Myocyte (in vitro differentiated cells): ENCODE measurements at places on chromosomes 2 and 18.

DNA sequence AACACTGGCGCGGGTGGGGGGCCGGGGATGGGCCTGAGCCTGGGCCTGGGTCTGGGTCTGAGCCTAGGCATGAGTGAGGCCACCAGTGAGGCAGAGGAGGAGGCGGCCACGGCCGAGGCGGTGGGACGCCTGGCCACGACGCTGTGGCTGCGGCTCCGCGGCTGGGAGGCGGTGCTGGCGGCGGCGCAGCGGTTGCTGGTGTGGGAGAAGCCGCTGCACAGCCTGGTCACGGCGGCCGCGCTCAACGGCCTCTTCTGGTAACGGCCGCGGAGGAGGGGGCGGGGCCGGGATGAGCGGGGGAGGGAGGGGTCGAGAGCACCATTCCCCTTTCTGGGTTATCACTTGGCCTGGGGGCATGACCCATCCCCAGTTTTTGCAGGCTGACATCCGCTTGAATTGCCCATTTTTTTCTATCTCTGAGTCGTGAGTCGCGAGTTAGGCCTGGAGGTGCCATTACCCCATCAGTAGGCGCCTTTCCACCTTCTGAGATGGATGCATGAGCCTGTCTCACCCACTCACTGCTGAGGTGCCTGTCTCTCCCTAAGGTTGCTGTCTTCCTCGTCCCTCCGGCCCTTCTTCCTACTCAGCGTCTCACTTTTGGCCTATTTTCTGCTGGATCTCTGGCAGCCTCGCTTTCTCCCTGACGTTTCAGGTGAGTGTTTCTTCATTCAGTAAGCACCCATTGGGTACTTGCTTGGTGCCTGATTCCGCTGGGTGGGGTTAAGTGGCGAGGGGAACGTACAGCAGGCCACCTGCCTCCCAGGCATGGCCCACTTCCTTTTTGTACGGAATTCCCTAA is 501 bp downstream of the RETREG2 start:
- peak; percentile 39 for DNase-seq

DNA sequence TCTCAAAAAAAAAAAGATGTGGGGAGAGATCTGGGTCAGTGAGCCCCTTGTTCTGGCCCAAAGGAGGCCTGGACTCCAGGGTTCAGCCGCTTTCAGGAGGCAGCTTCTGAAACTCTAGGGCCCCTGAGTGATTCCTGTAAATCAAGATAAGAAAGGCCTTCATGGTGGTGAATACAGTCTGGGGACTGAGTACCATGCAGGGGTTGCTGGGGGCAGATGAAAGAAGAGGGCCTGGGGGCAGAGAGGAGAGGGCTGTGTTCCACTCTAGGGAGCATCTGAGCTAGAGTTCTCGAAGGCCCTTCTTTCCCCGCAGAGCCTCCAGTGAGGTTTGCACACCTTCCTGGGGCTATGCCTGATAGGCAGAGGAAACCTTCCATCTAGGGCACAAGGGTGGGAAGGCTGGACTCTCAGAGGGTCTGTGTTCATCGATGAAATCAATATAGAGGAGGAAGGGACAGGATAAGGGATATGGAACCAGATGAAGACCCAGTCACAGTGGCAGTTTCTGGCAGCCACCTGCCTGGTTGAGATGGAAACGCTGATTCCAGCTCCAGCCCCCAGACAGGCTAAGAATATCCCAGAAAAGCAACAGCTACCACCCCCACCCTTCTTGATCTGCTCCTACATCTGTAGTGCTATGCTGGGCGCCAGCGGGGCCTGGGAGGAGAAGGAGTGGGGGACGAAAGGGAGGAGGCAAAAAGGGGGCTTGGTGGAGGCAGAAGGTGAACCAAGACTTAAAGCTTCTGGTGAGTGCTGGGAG is 4.7 kb upstream of the CDK5R2 start:
- no peak for DNase-seq

- no peak for DNase-seq
Observed at GRCh38 chr2:115194623-115195022, 752.2 kb downstream of the DPP10 start.

DNA sequence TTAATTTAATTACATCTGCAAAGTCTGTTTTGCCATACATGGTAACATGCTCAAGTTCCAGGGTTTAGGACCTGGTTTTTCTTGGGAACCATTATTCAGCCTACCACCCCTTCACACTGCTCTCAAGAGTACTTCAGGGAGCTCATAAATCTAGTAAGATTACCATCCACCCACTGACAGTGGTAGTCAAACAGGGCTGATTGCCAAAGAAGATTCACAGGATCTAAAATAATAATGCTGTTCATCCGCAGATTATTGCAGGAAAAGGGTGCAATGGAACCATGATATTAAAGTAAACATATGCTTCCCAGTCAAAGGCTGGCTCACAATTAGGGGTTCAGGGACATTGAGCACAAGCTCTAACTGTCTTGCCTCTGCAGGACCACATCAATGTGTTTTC is 148.0 kb upstream of the CYRIA start:
- no peak for DNase-seq

GRCh38 chr2:12057436-12058166 is 311.2 kb downstream of the LPIN1 start:
- DNase-seq, result peak; percentile 92

GRCh38 chr2:15973481-15974401 is 33.4 kb downstream of the MYCN start:
- DNase-seq, result no peak

DNA sequence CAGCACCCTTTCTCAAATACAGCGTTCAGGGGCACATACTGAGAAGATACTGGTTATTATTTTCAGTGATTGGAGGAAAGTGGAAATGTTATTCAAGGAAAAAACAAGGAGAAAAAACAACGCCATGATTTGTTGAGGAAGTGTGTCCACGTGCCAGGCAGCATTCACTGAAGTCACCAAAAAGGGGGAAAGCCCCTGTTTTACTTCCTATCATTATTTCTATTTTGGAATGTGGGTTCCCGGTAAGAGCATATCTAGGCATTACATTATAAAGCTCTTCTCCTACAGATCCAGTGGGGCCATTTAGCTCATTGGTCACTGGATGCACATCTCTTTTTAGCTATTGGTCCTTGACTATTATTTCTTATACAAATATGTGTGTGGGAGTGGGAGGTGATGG is 518.7 kb downstream of the TXNL1 start:
- DNase-seq, result no peak

- DNase-seq, result no peak
Observed at GRCh38 chr2:171963198-171963597, 36.6 kb upstream of the METAP1D start.

- DNase-seq, result no peak
Observed at GRCh38 chr2:238569507-238570195, 142.9 kb downstream of the ASB1 start.

DNA sequence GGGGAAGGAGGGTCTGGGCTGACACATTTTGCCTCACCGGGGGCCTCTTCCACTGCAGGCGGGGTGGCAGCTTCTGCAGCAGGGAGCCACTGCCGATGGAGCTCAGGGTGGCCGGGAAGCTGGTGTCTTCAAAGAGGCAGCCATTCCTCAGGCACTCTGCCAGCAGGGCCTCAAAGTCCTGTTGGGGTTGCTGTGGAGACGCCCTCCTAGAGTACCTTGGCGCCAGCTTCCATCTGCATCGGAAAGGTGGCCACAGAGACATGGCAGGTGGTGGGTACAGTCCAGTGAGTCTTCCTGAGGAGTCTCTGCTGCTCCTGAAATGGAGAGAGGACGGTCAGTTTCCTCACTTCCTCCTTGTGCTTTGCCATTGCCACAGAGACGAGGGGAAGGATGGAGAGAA is 12.1 kb downstream of the CAPN14 start:
- no peak for DNase-seq
